MM.1S (cell line): ENCODE measurements at places on chromosomes 16 and 17.
A peak's percentile ranks its signal among the peaks of the same experiment; 100 is the strongest.

GRCh38 chr17:75676461-75676860 lies 9.3 kb downstream of the SAP30BP start:
- DNase-seq: no peak

DNA sequence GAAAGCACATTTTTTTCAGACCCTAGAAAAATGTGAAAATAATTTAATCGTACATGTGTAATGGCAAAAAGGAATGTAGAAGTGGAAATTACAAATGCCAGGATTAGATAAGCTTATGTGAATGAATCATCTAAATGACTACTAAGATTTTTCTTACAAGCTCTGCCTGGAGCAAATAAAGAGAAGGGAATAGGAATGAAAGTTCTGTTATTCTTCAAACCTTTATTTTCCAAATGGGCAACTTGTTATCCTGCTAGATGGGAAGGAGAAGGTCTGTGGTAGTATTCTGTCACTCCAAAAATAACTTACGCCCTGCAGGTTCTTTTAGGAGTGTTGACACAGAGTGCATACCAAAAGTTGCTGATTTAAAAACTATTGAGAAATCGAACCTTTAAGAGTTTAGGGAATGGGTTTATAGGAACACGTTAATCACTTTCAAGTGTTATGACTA lies 9.7 kb downstream of the CTCF start:
- DNase-seq: no peak

GRCh38 chr16:51049276-51049675 lies 101.8 kb downstream of the SALL1 start:
- no peak for DNase-seq

GRCh38 chr16:25177831-25178688 lies 38.7 kb upstream of the AQP8 start:
- DNase-seq: no peak

DNA sequence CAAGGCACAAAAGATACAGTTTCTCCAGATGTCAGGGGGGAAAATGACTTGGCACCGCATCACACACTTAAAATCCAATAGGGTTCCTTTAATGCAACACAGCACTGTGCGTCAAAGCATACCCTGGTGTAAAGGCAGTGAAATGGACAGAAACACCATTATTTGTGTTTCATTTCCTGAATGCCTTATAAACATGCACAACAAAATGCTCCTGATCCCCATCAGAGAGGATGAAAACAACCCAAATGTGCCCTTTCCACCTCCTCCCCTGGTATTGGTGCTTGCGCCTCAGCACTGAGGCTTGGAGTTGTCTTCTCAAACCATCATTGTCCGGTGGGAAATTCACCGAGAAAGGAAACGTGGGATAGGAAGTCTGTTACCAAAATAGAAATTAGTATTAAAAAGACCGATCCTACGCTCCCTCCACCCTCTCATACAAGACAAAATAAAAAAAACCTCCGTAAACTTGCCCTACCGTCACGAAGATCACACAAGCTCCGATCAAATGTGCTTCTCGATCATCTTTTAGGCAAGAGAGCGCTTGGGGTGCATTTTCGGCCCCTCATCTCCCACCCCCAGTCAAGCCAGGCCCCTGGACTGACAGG lies 722 bp downstream of the CDC27 start:
- DNase-seq: peak; percentile 25

DNA sequence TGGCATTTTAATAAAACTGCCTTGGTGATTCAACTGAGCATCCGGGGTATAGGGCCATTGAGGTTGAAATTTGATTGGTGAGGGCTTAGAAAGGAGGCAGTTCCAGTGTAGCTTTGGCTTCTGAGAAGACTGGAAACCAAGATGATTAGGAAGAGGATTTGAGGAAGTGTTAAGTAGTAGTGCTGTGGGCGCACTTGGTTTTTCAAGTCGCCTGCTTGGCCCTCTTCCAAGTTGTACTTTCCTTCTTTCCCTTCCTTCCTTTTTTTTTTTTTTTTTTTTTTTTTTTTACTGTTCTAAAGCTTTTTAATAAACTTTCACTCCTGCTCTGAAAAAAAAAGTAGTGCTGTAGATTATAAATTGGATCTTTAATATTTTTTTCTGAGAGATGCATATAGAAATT lies 320.5 kb downstream of the UTP18 start:
- DNase-seq: no peak

GRCh38 chr17:80123791-80124190 lies 22.4 kb downstream of the GAA start:
- no peak for DNase-seq

- DNase-seq: no peak
These were observed 9.6 kb upstream of the SHISA9 start for GRCh38 chr16:12891836-12892235.

DNA sequence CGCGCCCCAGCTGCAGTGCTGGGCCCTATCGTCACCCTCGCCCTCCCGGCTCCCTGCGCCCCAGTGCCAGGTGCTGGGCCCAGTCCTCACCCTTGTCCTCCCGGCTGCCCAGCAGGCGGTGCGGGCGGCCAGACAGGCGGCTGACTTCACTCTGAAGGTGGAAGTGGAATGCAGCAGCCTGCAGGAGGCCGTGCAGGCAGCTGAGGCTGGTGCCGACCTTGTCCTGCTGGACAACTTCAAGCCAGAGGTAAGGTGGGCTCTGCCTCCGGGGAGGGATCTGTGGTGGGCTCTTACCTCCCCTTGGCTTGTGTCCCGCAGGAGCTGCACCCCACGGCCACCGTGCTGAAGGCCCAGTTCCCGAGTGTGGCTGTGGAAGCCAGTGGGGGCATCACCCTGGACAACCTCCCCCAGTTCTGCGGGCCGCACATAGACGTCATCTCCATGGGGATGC lies 17.9 kb downstream of the QPRT start:
- no peak for DNase-seq

- peak; percentile 14 for DNase-seq
These were observed at the start of gene C16orf74 for GRCh38 chr16:85750827-85751697. C16orf74 (minus strand) TSS chr16:85751096; CDS start chr16:85735217, 15,879 bp downstream.

DNA sequence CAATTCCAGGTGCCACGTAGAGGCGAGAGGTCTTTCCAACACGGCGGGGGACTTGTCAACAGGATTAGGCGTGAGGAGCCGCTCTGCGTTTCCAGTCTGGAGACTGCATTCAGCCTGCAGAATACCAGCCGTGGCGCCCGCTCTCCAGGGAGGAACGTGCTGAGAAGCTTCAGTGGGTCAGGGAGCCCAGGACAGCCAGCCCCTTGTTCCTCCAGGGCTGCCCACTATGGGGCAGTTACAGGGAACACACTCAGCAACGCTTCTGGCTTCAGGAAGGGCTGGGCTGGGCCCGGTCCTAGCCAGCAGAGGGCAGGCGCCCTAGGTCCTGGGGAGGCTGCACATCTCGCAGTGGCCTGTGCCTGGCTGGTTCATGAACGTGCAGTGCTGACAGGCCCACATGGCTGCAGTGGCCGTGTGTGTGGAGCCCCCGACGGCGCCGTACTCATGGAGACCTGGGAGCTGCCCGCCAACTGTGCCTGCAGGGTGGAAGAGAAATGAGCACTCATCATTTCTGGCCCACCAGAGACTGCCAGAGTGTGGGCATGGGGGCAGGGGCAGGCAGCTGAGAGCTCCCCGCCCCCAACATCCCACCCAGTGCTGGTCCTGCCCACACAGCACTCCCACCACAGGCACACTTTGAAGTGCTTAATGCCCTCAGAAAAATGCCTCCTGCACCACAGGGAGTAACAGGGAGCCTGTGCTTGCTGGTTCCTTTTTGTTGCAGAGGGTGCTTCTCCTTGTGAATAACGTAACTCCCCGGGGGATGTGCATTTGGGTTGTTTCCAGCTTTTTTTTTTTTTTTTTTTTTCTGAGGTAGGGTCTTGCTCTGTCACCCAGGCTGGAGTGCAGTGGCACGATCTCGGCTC lies 7.0 kb upstream of the FAAP100 start:
- no peak for DNase-seq

DNA sequence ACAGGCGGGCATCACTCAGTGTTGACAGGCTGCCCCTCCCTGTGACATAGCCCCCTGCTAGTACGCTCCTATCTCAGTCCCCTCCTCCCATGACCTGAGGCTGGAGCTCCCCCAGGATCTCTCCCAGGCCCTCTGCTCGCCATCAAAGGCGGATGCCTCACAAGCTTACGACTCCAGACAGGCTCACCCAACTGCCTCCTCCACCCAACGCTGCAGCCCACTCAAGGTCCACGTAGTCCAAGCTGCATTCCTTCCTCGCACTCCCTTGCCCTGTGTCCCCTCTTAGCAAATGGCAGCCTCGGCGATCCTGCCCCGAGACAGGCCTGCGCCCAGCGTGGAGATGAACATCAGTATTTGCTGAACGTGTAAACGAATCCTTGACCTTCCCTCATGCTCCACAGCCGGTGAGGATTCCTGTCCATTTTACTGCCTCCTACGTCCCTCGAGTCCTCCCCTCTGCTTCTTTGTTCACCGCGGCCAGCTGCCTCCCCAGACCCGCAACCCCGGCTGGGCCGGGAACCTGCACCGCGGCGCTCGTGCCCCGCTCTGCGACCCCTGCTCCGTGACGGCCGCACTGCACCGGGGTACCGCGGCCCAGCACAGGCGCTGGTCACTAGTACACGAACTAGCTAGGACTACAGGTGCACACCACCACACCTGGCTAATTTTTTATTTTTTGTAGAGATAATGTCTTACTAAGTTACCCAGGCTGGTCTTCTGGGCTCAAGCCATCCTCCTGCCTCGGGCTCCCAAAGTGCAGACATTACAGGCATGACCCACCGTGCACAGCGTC lies 838 bp upstream of the TMEM97 start:
- no peak for DNase-seq

DNA sequence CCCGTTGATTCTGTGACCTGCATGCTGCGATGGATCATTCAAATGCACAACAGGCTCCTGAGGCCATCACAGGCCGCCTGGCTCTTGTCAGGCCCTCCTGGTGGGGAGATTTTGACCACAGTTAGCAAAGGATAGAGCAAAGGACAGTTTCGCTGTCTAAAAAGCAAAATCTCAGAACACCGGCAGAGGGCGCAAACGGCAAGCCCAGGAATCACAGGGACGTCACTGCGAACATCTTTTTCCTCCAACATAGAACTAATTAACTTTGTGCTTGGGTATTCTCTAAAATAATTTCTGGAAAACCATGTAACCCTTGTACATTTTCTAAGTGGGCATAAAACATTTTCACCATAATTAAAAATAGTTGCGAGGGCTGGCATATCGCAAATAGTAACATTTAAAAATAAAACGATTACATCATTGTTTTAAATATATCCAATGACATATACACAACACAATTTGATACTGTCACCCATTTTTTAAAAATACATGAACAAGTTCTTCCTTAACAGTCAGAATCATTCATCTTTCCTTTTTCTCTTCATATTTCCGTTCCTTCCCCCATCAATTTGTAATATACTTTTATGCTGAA lies 19.7 kb upstream of the SLC47A1 start:
- DNase-seq: peak; percentile 78

DNA sequence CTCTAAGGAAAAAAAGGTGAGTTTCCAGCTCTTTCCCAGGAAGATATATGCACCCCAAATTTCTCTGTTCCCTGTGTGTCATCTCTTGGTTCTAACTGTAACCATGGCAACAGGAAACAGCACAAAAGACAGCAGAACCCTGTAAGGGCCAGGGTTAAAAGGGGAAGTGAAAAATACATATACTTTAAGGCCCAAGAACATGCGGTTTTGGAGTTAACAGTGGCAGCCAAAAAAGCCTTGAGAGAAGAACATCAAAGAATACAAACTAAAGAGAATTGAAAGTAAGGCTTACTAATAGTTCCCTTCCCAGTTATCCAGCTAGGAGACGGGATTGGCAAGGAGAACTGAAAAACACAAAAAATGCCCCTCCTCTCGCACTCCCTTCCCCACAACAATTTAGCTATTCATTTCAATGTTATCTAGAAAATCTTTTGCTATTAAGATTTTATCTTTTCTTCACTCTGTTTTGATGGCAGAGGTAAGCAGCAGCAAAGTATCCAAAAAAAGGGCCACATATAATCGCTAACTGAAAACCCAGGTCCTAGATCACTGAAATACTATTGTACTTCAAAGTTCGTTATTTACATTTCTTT lies 1.5 kb downstream of the SPOP start:
- DNase-seq: peak; percentile 92

GRCh38 chr16:78100112-78100467 lies 636 bp downstream of the WWOX start:
- DNase-seq: peak; percentile 34
